ENCODE measurements at places on chromosomes 3 and 15. TPM values are rescaled to one million over a fixed set of nuclear protein-coding genes. Genes with fewer than 3 reads are reported as not detected.

DNA sequence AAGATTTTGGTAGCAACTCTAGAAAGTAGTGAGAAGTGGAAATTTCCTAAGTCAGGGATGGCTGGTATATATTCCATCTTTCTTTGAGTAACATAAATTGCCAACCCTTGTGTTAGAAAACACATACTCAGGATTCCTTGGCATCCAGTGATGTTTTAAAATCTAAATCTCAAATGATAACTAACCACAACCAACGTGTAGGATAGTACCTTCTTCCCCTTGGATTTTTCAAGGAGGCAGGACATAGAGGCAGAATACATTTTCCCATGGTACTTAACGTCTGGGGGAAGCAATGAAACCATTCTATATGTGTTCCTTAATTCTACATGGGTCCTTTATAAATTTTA lies 93.4 kb downstream of the WDR76 start:
- DNase-seq = no peak

GRCh38 chr3:33791477-33792166 lies 6.8 kb upstream of the PDCD6IP start:
- DNase-seq = no peak

DNA sequence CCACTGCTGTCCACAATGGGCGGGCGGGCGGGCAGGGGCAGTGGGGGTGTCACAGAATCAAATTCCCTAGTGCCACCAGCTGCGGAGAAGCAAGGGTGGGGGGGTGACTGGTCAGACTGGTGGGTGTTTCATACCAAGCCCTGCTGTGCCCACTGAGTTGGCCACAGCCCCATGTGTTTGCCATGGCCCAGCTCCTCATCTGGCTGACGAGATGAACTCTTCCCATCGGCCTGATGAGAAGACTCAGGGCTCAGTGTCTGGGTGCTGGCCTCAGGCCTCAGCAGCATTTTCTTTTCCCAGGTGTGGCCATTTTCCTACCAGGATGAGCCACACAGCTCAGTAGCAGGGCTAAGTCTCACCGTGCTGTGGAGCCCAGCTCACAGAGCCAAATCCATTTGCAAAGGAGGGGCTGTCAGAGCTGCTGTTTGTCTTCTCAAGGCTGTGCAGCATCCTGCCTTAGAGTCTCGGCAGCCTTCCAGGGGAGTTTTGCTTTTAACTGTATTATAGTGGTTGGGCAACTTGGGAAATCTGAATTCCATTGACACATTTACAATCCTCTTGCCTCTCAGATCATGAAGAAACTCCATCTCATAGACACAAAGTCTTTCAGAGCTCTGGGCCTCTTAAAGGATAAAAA lies 176.8 kb downstream of the ABHD5 start:
- DNase-seq = no peak

DNA sequence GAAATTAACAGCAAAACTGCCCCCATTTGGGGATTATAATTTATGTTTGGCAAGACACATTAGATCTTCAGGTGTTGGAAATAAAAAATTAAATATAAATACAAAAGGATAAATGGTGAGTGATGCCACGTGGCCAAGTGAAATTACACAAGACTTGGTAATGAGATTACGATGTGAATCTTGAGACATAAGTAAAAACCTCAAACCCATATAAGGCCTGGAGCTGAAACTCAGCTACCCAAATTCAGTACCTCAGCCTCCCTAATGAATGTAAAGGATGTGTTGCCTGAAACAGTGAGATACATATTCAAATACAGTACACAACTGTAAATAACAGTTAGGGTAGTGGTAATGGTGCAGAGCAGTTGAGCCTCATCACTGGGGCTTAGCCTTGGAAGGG lies 1146.6 kb downstream of the OTOL1 start:
- DNase-seq = no peak

The TMEM207 gene
- total RNA-seq = not detected

DNA sequence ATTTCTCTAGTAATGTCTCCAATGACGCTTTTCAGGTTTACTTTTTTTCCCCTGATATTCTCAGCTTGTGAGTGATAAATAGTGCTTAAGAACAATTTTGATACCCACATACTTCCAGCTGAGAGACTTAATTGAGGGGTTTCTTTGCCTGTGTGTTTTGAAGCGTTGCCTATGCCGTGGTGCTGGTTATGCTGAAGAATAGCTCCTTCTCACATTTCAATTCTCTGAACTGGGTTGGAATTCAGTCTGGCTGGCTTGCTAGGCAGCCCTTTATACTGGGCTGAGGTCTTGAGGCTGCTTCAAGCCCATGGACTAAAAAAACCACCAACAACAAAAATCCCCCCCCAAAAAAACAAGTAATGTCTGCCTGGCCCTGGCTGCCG lies 87.4 kb downstream of the CHST2 start:
- no peak for DNase-seq

The LYZL4 gene
- total RNA-seq = not detected

The CYP1A1 gene
- 1.6 TPM for total RNA-seq

DNA sequence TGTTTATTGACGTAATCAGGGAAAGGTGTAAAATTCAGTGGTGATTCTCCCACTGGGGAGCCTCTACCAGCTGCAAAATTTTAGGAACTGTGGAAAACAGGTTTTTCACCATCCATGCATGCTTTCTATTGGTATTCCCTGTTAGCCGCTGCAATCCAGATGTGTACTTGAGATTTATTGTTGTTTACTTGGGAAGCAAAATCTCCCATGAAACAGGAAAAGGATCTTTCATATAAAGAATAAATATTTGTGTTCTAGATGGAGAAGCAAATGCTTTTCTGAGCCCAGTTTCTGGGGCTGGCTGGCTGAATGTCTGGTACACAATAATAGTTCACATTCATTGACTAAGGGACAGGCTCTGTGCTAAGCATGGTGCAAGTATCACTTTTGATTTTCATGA lies 144.6 kb upstream of the RASGRP1 start:
- no peak for DNase-seq

GRCh38 chr15:25545017-25545416 lies 106.2 kb upstream of the UBE3A start:
- DNase-seq = no peak

- DNase-seq = no peak
Measured at GRCh38 chr3:178826435-178827123, 245.0 kb downstream of the ZMAT3 start.

The FAM107A gene
- total RNA-seq = 26.4 TPM

- no peak for DNase-seq
Measured at GRCh38 chr3:138455801-138456716, 21.6 kb downstream of the ESYT3 start.

The PLA2G4D gene
- total RNA-seq = not detected

GRCh38 chr15:91047545-91048199 lies 25.3 kb upstream of the VPS33B start:
- no peak for DNase-seq

DNA sequence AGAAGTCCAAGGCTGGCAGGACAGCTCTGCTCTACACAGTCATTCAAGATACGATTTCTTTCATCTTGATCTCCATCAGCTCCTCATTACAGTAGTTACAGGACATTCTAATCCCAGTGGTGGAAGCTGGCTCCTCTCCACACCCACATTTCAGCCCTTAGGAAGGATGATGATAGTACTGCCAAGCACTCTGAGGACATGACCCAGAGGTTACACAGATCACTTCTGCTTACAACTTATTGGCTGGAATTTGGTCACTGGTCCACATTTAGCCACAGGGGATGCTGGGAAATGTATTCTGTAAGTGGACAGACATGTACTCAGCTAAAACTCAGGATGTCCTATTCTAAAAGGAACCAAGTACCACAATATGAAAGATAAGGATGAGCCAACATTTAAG lies 77.1 kb downstream of the IQCH start:
- peak; percentile 14 for DNase-seq

- no peak for DNase-seq
Measured at GRCh38 chr3:157578181-157578580, 75.0 kb upstream of the VEPH1 start.

The AEN gene
- 20.4 TPM for total RNA-seq

The CDCP1 gene
- total RNA-seq = 6.2 TPM
